Choroid plexus epithelial cell (primary cell): ENCODE measurements at places on chromosomes 1 and 21.

DNA sequence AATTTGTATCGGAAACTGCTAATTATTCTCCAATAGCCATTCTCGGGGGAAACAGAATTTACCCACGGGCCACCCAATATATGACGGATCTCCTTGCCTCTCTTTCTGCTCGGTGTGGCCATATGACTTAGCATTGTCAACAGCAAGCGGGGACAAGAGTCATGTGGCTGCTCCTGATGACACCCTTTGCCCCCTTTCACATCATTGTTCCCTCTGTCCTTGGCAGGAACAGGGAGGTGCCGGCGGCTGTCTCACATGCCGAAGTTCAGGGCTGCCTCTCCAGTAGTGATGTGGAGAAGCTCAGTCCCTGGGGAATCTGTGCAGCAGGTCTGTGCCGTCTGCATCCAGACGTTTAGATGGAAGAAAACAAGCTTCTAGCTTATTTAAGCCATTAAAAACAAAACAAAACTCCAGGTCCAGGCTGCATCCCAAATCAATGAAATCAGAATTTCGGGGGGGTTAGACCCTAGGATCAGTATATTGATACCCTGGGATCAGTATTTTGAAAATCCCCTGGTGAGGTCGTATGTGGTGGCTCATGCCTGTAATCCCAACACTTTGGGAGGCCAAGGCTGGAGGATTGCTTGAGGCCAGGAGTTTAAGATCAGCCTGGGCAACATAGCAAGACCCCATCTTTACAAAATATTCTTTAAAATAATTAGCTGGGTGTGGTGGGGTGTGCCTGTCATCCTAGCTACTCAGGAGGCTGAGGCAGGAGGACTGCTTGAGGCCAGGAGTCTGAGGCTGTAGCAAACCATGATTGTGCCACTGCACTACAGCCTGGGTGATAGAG lies 10.8 kb downstream of the MYOM3 start:
- DNase-seq, result no peak

DNA sequence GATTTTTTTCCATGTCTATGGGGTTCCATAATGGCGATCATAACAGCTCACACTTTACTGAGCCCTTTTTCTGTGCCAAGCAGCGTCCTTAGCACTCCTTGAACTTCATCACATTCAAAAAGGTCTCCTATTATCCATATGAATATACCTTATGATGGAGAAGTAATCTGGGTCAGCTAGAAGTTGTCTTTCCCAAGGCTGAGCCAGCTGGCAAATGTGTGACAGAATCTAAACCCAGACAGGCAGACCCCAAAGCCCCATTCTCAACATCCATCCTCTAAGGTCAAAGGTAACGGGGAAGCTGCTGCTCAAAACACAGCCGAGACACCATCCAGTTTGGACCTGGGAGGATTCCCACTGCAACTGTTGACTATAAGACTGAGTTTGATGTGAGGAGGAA lies 249.6 kb downstream of the PRDM2 start:
- no peak for DNase-seq

GRCh38 chr1:225840223-225840610 lies 30.3 kb downstream of the EPHX1 start:
- DNase-seq, result no peak

DNA sequence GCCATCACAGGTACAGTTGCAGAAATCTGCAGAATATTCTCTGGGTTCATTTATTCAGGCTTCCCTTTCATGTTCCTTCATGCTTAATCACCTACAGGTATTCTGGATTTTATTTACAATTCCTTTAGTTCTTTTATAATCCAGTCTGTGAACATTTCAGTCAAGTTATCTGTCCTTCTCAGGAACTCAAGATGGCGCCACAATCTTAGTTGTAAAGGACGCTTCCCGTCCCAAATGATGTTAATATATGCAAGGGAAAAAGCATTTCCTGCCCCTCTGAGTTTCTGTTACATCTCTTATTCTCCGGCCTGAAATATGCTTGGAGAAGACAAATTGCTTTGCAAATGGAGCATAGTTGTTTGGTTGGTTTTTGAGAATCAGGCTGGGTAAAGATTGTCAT lies 19.3 kb downstream of the F3 start:
- DNase-seq, result peak; percentile 87

DNA sequence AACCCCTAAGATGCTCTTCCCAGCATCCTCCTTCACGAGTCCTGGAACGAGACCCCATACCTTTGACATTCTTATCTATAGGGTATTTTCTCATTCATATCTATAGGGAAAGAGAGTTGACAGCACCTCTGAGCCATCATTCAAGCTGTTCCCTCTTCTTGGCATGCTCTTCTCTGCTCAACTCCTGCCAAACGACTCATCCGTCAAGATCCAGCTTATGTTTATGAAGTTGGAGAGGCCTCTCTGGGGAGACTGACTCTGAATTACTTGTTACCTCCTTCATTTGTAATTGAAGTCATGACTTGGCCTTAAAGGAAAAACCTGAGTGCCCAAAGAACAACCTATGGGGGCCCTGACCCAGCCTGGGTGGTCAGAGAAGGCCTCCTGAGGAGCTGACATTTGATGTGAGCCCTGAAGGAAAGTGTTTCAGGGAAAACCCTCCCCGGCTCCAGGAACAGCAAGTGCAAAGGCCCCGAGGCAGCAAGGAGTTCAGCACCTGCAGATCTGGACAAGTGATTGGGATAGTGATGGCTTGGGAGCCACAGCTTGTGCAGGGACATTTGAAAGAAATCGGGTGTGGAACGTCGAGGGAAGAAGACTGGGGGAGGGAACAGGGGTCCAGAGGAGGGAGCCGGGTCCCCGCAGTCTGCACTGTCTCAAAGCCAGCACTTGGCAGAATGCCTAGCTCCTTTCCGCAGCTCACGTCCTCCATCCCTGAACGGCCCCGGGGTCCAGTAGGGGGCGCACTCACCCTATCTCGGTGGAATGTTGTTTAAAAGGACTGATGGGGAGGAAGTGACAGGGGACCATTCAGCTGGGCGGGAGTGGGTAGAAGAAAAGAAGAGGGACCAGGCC lies 14.0 kb upstream of the CDA start:
- DNase-seq, result peak; percentile 86

DNA sequence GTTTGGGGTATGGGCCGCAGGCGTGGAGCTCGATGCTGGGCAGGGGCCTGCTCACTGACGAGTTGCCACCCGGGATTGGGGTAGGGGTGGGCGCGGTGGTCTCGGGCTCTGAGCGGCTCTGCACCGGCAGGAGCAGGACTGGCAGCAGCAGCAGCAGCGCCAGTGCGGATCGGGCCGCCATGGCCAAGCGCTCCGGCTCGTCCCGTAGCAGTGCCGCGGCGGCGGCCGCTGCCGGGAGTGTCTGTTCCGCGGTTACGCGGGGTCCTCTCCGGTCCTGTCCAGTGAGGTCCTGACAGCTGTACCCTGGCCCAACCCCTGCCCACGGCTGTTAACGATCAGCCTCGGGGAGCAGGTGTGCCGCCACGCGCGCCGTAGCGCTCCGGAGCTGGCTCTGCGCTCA lies 26.5 kb downstream of the ADARB1 start:
- no peak for DNase-seq

- no peak for DNase-seq
Measured at GRCh38 chr21:36064085-36064460, 3.7 kb upstream of the SETD4 start.
